Activated CD8-positive, alpha-beta memory T cell treated with anti-CD3 and anti-CD28 coated beads for 1 hour (primary cell): ENCODE measurements at places on chromosomes 2 and 18.

GRCh38 chr18:56789004-56789888, 138.1 kb downstream of the WDR7 start:
- DNase-seq: no peak

GRCh38 chr18:69945220-69946114, 2.2 kb downstream of the CD226 start:
- DNase-seq: no peak

DNA sequence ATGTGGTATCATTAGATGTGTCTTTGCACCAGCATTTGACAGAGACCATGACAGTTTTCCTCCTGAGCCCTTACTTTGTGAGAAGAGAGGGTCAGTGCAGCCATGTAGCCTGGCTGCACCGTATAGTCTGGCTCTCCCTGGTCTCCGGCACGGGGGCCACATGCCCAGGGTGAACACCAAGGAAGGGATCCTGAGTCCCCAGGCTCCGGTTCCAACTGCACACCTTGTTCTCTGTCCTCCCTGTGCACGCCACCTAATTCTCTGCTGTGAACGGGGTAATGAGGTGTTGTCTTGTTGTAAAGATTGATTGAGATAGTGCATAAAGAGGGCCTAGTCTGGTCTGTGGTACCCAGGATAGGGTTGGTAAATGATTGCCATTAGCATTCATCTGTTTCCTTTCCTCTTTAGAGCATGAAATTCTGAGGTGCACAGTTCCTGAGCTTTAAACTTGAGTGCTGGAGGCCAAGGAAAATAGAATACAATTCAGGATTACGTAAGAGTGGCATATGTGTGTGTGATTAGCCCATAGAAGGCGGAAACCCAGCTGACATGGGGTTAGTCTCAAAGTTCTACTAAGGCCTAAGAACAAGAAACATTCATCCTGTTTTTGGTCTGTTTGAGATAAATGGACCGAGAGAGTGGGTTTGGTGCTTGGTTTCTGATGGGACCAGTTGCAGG, 55.5 kb downstream of the NCK2 start:
- DNase-seq: no peak

DNA sequence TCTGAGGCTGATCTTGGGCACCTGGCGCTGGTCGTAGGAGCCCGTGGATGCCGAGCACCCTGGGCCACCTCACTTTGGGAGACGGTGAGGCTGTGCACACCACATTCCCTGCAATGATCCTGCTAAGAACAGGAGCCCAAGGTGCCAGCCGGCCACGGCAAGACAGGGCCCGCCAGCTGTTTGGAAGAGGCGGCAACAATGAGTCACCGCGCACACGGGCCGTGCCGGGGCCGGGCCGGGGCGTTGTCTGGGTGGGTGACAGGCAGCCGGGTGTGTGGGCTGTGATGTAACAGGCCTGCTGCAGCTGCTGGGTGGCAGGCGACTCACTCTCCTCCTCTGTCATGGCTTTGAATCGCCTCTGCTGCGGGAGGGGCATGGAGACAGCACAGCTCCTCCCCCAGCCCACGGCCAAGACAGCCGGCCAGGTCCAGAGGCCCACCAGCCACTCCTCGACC, 49.7 kb upstream of the ODC1 start:
- DNase-seq: peak; percentile 29

GRCh38 chr2:241048949-241049343, 50.5 kb downstream of the SNED1 start:
- DNase-seq: no peak

- no peak for DNase-seq
These were observed 30.5 kb upstream of the TMEM131 start for GRCh38 chr2:98026292-98026691.

- DNase-seq: no peak
These were observed 283.7 kb upstream of the PXDN start for GRCh38 chr2:2028041-2028440.

DNA sequence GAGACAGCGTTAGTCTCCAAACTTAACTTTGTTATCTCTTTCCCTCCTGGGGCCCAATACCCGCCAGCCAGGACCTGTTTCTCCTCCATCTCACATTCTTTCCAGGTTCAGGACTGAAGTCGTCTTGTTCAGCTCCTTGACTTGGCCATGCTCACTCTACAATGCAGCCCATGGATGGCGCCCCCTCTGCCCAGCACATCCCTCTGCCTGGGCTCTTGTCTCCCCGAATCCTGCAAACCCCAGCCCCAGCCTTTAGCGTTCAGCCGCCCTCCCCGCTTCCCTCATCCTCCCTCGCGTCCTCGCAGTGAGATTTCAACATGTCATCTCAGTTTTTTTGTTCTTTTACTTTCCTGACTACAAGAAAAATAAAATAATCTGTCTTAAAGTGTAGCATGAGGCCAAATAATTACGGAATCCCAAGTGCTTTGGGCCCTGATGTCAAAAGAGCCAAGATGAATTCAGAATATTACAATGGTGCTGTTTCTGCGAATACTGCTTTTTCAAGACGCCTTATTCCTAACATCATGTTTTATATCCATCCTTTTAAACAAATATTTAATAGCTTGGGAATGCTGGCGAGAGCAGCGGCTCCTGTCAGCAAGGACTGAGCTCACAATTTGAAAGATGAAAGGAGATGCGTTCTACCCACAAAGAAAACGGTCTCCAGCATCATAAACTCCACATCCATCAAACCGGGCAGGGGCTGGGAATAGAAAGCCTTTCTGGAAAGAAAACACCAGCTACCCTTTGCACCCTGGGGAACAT, 1.0 kb downstream of the FAM178B start:
- no peak for DNase-seq

GRCh38 chr2:27121906-27122305, 1.7 kb upstream of the ABHD1 start:
- no peak for DNase-seq

DNA sequence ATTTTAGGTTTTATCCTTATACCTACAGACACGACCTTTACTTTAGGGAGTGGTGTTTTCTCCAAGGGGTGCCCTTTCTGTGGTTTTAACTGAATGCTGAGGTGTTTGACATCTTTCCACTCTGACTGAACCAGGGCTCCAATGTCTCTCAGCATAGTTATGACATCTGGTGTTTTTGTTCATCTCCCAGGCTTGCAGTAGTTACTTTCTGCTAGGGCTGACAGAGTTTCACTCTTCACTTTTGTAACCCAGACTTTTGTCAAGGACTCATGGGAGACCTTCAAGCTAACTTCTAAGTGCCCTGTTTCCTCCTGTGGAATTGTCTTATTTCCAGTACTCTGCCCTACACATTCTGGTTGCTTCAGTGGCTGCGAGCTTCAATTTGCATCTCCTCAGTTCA, 103.1 kb downstream of the CCDC85A start:
- DNase-seq: no peak

DNA sequence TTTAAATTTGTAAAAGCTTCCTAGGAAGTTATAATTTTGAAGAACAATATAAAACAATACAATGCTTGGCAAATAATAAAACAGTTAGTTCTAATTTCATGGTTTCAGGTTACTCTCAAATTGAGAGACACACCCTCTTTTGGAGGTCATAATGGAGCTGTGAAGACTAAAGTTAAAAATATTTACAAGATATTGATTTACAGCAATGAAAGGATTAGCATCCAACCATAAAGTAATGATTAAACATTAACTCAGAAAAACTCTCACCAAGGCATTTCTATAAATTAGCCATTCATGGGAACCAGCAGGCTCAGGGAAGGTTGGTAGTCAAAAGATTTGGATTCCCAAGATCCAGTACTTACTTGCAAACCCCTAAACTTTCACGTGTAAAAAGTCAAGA, 6.4 kb downstream of the DPP4 start:
- no peak for DNase-seq

GRCh38 chr2:17171446-17172049, 346.7 kb downstream of the RAD51AP2 start:
- DNase-seq: no peak

- DNase-seq: no peak
These were observed 36.6 kb upstream of the GATA6 start for GRCh38 chr18:22132763-22133162.

- no peak for DNase-seq
These were observed 264.2 kb downstream of the RPRM start for GRCh38 chr2:153214337-153214736.

DNA sequence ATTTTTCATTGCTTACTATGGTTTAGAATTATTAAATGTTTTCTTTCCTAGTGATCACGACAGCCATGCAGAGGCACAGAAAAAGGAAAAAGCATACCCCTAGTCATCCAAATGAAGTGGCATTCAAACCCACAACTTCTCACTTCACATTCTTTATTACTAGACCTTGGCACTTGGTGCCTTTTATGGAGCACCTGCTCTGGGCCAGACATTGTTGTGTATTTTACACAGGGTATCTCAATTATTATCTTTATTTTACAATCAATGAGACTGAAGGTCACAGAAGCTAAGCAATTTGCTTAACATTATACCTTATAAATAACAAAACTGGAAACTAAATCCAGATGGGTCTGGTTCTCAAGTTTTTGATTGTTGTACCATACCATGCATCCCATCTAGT, 235.3 kb downstream of the LRATD1 start:
- no peak for DNase-seq

DNA sequence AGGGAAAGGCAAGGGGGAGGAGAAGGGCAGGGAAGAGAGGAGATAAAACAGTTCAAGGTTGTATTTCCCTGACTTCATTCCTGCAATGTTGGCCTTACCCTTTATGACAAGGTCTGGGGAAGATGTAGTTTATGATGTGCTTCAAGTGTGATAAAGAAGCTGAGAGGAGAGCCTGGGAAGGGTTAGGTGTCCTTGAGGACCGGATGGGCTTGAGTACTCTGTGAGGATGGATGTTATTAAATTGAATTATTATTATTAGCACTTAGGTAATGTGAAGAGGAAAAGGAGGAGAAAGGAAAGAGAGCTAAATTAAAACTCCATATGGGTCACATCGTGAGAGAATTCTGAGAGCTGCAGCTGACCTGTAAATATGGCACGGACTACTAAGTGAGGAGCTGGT, 719.4 kb upstream of the CELF4 start:
- no peak for DNase-seq

DNA sequence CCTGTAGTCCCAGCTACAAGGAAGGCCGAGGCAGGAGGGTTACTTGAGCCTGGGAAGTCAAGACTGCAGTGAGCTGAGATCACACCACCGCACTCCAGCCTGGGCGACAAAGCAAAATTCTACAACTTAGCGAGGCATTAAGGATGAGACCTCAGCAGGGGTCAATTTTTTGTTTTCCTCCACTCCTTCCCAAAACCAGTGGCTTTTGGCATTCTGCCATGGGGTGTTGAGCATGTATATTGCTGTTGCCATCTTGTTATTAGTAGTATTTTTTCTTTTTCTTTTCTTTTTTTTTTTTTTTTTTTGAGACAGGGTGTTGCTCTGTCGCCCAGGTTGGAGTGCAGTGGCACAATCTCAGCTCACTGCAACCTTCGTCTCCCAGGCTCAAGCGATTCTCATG, 8.9 kb upstream of the GIGYF2 start:
- DNase-seq: no peak

GRCh38 chr2:20104900-20105545, 53.6 kb upstream of the LAPTM4A start:
- no peak for DNase-seq

DNA sequence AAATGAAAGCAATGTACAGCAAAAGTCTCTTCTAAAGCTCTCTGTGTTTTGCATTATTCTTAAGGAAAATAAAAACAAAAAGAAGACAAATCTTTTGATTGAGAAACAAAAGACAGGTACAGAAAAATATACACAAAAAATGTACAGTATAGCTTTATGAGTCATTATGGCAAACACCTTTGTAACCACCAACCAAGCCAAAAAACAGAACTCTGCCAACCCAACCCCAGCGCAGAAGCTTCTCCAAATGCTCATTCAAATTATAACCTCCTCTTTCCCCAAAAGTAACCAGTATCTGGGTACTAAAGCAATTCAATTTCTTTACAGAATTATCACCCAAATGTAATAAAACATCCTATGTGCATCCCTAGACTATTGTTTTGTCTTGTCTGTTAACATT, 255.9 kb upstream of the STON1 start:
- DNase-seq: no peak

DNA sequence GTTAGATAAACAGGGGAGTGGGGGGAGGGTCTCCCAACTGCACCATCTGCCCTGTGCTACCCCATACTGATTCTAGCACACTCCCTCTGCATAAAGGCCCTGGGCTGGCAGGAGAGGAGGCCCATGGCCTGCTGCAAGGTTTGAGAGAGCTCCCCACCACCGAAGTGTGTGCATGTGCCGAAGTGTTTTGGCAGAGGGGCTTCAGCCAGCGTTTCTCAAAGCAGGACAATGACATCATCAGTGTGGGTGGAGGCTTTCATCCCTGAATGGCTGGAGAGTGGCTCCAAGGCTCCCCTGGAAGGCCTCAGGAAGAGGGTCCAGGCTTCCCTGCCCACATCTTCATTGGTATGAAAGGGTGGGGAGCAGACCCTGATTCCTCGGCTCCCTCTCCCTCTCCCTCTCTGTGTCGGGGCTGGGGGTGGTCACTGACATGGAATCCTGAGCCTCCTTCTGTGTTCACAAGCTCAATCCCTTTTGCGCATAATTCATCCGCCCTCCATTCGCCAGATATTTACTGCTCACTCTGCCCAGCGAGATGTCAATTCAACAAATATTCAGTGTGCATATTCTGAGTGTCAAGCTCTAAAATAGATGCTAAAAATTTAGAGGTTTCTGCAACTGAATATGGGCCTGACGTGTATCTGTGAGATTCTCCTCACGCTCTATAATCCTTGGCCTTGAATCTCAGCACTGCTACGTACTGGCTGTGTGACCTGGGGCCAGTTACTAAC, 122.1 kb downstream of the CELF4 start:
- no peak for DNase-seq

DNA sequence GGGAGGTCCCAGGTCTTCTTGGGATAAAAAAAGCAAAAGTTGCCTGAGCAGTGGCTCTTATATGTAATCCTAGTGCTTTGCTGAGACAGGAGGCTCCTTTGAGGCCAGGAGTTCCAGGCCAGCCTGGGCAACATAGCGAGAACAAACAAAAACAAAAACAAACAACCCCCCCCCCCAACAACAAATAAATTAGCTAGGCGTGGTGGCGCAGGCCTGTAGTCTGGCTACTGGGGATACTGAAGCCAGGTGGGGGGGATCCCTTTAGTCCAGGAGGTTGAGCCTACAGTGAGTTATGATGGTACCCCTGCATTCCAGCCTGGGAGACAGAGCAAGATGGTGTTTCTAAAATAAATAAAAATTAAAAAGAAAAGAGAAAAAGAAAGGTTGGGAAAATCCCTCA, 5.4 kb downstream of the GAREM2 start:
- DNase-seq: no peak

DNA sequence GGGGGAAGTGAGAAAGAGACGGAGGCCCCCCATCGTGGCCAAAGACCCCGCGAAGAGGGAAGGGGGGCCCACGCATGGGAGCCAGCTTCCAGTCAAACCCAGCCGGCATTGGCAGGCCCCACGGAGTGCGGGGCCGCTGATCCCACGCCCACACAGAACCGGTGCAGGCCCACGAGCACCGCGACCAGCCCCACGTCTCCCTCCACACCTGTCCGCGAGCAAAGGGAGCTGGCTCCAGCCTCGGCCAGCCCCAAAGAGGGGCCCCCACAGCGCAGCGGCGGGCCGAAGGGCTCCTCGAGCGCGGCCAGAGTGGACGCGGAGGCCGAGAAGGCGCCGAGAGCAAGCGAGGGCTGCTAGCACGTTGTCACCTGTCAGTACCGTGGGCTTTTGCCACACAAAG, 125.0 kb upstream of the TWIST2 start:
- DNase-seq: no peak
